ENCODE measurements at places on chromosomes 12 and 14.

DNA sequence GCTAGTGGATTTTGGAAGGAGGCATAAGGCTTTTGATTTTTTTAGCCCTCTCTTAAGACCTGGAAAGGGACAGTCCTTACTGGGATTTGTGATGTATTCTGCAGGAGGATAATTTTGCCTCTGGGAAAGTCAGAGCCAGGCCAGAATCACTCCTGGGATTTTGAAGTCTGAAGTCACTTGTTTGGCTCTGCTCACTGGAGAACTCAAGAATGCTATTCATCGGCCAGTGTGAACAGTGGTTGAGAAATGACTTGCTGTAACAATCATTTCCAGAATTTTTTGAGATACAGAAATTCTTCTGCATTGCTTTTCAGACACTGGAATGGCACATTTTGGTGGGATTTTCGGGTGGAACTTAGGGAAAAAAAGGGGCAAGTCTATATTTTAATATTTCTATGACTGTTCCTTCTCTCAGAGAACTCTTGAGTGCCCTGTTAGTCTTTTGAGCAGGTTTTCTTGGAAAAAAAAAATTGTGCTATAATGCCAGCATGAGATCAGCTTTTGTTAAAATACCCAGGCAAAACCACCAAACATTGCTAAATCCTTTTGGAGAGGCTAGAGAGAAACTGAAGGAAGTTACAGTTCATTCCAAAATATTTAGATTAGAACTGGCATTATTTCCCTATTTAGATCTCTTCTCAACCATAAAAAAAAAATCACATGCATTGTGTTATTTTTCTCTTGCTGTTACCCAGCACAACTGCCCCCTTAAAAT lies 26.1 kb upstream of the BHLHE41 start:
- no peak for DNase-seq

DNA sequence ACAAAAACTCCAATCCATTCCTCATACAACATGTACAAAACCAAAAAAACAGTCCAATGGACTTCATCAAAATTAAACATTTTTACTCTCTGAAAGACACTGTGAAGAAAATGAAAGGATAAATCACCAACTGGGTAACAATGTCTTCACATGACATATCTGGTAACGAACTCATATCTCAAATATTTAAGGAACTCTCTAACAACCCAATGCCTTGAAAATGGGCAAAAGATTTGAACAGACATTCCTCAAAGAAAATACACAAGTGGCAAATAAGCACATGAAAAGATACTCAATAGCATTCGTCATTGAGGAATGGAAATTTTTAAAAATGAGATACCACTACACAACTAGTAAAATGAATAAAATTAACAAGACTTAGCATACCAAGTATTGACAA lies 198.7 kb upstream of the RASSF8 start:
- DNase-seq = no peak

DNA sequence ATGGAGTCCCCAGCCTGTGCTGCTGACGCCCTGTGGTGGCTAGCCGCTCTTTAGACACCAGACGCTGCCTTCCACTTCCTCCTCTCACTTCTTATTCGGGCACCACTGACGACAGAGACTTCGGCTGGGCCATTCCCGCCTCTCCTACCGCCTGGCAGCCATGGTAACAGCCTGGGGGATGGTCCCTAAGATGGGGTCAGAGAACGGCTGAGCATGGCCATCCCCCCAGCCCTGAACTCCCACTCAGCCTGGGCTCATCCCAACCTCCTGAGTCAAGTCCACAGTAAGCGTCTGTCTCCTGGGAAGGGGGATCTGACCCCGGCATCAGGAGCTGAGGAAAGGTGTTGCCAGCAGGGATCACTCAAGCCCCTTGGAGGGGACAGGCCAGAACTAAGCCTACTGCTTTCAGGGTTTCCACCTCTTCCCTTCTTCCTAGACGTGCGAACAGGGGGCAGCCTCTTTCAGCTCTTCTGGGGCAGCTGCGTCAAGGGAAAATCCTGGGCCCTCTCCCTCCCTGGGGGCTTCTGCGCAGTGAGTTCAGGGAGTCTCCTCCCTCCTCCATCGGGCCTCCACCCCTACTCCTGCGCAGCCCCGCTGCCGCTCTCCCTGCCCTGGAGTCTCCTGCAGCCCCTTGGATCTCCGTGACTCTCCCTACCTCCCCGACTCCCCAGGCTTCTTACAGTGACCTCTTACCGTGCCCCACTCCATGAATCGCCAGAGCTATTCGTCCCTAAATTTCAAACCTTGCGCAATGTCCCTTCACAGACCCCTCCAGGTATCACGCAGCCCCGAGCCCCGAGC lies 643 bp upstream of the TAMALIN start:
- peak; percentile 9 for DNase-seq

DNA sequence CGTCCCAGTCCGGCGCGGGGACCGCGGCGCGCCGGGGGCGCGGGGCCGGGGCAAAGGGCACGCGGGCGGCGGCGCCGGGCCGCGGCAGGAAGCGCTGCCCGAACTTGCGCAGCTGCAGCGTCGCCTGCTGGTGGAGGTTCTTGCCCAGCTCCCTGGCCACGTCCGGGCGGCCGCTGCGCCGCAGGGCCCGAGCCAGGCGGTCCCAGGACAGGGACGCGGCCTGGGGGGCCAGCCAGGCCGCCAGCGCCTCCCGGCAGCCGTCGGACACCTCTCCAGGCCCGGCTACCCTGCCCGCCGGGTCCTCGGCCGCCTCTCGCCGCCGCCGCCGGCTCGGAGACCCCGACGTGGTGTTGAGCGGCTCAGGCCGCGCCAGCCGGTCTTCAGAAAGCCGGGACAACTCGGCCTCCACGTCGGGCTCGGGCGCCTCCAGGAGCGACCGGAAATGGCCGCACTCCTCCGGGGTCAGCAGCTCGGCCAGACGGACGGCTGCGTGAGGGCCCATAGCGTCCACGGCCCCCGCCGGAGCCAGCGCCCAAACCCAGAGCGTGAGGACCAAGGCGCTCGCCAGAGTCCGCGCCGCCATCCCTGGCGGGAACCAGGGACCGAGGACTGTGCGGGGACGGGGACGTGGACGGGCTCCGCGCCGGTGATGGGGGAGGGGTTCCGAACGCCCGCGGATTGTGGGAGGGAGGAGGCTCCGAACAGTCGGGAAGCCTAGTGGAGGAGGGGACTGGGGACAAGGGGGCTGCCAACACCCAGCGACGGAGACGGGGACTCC lies 34.0 kb downstream of the FIGNL2 start:
- DNase-seq = peak; percentile 60

DNA sequence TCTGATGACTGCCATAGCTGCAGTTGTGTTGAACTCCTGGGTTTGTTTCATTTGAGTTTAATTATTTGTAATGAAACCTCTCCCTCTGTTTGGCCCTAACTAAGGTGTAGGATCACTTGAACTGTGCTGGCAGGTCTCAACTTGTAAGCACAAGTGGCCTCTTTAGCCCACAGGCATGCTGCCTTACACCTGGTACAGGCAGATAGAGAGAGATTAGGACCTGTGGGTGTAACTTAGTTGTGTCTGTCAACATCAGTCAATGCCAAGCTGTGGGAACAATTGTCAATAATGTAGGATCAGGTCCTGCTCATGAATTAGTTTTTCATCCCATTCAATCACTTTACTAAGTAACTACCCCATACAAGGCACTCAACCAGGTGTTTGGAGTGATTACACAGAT lies 263.0 kb upstream of the G2E3 start:
- DNase-seq = no peak

DNA sequence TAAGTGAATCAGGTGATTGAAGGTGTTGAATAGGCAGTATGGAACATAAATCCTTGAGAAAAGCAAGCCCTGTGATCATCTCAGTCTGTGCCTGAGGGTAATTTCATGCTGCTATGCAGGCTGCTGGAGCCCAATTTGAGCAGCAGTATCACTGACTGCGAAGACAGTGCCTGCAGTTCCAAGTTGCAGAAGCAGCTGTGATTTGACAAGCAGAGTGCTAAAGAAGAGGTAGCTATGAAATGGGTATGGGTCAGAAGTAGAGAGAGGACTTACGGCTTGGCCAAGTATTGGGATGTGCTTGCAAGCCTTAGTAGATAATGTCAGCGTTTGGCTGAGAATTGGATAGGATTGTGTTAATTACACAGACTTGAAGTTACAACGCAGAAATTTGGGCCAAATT lies 22.5 kb downstream of the PIK3C2G start:
- no peak for DNase-seq

GRCh38 chr12:68410018-68410660 lies 78.0 kb upstream of the MDM1 start:
- DNase-seq = no peak

DNA sequence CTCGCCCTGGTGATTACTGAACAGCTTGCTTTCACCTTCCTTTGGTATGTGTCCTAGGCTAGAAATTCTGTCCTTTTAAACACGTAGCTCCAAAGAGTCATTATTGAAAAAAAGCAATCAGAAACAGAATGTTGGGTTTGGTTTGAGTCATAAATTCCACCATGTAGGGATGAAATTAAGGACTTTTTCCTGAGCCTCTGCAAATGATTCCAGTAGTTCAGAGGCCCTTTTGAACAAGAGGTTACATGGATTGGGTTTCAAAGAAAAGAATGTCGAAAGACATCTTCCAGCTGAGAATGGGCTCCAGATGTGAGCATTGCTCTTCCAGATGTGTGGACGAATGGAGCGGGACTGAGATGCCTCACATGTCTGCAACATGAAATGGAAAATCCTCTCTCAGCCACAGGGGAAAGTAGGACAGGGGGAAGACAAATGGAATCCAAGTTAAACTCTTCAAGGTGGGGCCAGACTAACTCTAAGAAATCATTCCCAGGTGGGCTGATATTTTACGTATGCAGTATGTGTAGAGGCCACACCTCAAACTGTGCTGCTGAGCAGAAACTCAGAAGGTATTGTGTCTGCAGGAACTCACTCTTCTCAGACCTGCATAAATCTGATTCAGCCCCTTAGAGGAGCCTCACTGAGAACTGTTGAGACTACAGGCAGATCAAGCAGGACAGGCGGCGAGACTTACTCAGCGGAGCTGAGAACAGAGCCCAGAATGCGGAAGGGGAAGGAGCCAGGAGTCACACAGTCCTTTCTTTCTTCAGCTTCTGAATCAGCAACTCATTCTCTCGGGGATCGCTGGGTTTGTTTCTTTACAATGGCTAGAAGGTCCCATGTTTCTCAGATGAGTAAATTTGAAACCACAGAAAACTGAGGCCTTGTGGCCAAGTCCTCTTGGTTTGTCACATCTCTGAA lies 23.3 kb upstream of the EMP1 start:
- DNase-seq = no peak

DNA sequence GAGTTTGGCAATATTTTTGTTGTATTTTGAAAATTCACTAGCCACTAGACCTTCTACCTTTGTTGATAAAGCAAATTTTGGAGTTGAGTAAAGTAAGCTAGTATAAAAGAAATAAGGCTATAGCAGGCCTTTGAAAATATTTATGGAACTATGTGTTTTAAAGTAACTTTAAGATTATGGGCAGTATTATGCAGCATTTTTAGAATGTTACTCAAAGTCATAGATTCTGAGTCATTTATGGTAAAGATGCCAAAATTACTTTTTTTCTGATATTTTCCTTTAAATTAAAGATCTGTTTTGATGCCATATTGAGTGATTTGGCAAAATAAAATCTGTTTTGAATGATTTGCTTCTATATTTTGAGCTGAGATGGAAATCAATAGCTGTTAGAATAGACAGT lies 57.2 kb downstream of the SYNE2 start:
- DNase-seq = no peak

GRCh38 chr12:15716581-15716980 lies 72.6 kb downstream of the EPS8 start:
- DNase-seq = no peak

- no peak for DNase-seq
These were observed 10.5 kb downstream of the RASSF9 start for GRCh38 chr12:85825746-85826145.

DNA sequence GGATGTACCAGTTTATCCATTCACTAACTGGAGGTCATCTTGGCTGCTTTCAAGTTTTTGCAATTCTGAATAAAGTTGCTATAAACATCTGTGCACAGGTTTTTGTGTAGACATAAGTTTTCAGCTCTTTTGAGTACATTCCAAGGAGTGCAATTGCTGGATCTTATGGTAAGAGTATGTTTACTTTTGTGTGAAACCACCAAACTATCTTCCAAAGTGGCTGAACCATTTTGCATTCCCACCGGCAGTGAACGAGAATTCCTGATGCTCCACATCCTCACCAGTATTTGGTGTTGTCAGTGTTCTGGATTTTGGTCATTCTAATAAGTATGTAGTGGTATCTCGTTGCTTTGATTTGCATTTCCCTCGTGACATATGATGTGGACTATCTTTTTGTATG lies 150.5 kb upstream of the BCL2L14 start:
- no peak for DNase-seq

DNA sequence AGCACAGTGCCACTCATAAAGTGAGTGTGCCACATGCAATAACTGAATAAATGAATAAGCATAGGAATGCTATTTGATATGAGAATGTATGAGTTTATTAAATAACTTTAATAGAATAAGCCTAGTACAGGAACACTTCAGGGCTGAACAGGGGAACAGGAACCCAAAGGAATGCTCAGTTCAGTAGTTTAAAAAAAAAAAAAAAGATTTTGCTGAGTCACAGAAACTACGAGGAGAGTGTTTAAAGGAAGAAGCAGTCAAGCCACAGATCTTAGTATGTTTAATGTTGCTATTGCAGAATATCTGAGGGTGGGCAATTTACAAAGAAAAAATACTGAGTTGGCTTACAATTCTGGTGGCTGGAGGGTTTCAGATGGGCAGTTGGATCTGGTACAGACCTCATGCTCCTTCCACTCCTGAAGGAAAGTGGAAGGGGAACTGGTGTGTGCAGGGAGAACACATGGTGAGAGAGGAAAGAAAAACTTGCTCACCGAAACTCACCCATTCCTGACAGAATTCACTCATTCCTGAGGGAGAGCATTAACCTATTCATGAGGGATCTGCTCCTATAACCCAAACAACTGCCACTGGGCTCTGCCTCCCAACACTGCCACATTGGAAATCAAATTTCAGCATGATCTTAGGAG lies 880.3 kb upstream of the MGAT4C start:
- DNase-seq = no peak

GRCh38 chr14:57089901-57090300 lies 178.8 kb downstream of the EXOC5 start:
- no peak for DNase-seq

DNA sequence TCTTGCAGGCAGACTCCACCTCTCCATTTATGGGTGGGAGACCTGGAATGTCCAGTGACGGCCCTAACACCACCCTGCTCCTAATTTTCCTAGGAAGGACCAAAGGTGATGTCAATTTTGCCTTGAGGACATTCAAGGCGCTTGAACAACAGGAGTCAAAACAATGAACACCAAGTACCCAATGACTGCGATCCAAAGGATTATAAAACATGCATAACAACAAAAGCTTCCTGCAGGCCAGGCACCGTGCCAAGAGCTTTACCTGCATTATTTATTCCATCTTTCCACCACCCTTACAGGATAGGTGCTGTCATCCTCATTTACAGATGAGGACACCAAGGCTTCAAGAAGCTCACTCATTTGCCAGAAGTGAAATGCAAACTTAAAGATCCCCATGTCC lies 15.2 kb upstream of the FOXN3 start:
- DNase-seq = no peak

DNA sequence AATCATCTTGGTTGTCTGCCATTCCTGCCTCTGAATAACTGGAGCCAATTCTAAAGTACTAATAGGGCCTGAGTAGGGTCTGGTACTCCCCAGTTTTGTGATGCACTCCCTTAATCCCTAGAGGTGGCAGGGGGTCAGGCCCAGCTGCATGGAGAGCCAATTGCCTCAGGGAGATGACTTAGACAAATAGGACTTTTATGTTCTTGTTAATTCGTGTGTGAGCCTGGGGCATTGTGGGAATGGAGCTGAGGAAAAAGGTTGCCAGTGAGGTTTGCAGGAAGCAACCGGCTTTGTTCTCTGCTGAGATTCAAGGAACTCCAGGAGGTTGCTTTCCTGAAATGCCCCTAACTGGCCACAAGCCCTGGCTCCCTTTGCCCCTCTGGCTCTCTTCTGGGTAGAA lies 6.8 kb upstream of the DCD start:
- no peak for DNase-seq

GRCh38 chr12:103181366-103182152 lies 224.1 kb downstream of the ASCL1 start:
- DNase-seq = no peak

Data from CD4-positive, alpha-beta memory T cell (primary cell).